ENCODE measurements at places on chromosomes 13 and 19.

GRCh38 chr19:45765702-45766295 lies 3.3 kb downstream of the SIX5 start:
- no peak for DNase-seq

- DNase-seq = no peak
Measured at GRCh38 chr13:105345131-105345530, 1190.3 kb downstream of the EFNB2 start.

- no peak for DNase-seq
Measured at GRCh38 chr13:99018418-99019180, 40.7 kb upstream of the DOCK9 start.

- DNase-seq = no peak
Measured at GRCh38 chr13:99909836-99910619, 61.5 kb downstream of the ZIC5 start.

- DNase-seq = no peak
Measured at GRCh38 chr13:73250061-73250460, 191.3 kb downstream of the KLF5 start.

GRCh38 chr19:54600212-54600611 lies 6.8 kb downstream of the LILRA1 start:
- DNase-seq = no peak

GRCh38 chr13:25064396-25064795 lies 31.5 kb upstream of the PABPC3 start:
- DNase-seq = no peak

- no peak for DNase-seq
Measured at GRCh38 chr19:46892252-46893179, 31.7 kb downstream of the ARHGAP35 start.

DNA sequence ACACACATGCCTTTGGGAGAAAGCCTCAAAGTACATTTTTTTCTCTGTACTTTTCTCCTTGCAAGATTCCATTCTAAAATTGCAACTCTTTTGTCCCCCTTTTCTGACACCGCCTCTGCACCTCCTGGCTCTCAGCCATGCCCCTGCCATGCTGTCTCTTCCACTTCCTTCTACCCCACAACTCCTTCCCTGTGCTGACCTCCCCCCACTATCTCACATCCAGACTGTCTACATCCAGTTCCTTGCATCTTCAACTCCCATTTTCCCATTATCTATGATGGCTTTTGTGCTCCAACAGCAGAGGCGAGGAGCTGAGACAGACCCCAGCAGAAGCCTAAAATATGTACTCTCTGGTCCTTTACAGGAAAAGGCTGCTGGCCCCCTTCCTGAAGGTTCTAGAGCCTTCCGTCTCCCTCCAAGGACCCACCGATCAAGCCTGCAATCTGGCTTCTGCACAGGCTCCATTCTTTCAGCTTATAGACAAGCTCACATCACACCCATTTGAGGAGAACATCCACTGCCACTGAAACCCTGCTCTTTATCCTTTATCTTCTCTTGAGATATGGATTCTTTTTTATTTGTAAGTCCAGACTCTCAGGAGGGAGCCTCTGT lies 50.2 kb downstream of the RFX2 start:
- no peak for DNase-seq

- no peak for DNase-seq
Measured at GRCh38 chr13:50119591-50119990, 104.3 kb downstream of the KCNRG start.

DNA sequence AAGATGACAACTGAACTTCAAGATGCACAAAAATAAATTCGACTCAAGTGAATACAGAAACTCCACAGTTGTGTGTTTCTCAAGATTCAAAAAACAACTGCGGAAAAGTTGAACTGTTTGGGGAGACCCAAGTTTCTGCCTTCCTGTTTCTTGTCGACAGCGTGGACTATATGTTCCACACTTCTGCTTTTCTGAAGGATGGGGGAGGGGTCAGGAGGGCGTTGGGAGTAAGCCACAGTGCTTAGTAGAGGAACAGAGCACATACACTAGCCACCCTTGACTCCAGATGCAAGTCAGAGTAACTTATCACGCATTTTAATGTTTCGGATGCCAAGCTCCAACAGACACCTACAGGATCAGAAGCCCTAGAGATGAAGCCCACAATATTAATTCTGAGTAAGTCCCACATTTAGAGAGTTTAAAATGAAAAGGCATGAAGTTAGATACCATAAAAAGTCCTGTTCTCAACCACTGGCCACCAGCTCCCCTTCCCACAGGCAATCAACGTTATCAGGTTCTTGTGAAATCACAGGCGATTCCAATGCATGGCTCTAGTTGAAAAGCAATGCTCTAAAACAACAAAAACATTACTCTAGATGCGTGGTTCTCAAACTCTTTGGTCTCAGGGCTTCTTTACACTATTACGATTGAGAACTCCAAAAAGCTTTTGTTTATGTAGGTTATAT lies 4.2 kb downstream of the TUBGCP3 start:
- peak; percentile 25 for DNase-seq

All from midbrain (tissue), 1 donor.